ENCODE measurements at places on chromosomes 2 and 18.

DNA sequence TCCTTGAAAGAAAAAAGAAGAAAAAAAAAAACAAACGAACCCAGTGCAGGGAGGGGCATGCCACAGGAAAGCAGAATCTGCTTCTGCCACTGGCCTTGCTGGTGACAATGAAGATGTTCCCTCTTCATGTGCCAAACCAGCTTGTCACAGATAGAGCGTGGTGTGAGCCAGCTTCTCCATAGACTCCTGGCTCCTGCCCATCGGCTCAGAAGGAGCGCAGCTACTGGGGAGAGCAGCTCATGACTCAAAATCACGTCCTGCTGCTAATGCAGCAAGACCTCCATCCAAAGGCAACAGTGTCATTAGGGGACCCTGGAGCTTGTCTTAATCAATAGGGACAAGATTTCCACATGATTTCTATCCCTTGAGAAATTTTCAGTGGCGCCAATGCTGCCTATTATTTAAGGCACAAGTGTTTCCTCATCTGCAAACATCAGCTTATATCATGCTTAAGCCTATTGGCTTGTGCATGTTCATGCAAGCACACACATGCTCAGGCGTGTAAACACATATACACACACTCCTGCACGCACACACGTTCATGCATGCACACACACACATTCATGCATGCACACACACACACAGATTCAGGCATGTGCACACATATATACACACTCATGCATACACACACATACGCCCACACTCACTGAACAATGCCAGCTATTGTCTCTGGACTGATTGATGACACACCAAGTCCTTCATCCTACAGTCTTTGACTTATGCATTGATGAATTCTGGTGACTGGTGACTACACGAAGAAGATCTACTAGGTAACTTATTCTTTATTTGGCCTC is 682.0 kb upstream of the ID2 start:
- DNase-seq, result no peak

DNA sequence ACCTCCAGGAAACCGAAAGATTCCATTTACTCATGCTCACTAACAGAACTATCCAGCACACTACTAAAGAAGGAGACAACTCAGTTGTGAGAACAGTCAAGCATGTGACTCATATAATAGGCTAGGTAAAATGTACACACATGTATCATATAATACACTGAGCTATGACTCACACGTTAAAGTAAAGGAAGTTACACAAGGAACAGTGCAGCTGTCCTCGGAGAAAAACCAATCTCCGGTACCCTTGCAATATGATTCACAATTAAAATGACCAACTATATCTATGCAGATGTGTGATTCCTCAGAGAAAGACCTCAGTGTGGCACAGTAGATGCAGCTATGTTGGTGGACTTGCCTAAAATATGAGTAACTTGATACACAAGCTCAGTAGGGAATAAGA is 76.5 kb downstream of the STRN start:
- DNase-seq, result peak; percentile 97

DNA sequence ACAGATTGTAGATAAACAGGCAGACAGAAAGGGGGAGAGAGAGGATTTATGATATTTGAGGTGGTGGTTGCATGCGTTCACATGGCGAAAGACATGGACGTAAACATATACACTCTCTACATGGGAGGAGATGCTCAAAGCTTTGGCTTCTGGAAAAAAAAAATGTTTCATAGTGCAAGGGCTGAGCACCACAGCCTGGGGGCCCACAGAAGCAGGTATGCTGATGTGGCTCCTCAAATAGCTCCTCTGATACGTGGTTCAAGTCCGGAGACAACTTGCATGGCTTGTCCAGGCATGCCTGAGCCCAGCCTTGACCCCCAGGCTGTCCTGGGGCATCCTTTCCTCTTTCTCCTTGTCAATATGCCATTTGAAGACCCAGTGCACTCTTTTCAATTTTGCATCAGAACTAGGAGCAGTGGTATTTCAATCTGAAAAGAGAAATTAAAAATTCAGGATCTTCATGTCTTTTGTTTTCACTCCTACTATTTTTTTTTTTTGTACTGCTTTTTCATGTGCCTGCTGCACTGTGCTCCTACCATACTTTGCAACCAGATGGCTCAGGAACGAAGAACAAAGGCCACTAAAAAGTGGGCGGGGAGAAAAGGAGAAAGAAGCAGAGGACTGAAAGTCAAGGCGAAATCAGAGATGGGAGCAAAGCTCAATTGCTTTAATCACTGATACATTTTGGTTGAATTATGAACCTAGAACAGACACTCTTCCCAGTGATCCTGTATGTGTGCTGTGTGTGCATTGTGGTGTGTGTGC is 495.7 kb upstream of the TCF4 start:
- DNase-seq, result no peak

GRCh38 chr18:78406743-78407465 is 572.7 kb upstream of the SALL3 start:
- DNase-seq, result no peak

DNA sequence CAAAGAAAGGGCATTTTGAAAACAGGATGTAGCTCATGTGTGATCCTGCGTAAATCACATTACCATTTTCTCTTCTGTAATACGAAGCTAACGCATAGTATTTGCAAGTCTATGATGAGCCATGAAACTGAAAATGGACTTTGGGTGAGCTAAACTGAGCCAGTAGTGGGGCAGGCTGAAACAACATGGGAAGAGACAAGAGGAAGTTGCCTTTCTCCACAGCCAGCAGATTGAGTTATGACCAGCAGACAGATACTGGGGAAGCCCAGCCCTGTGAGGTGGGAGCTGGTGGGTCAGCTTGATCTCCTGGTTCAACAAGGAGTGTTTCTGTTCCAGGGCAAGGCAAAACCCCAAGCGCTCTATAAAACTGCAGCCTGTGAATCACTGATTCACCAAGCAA is 11.8 kb downstream of the CYRIA start:
- DNase-seq, result no peak

- DNase-seq, result peak; percentile 78
Observed at GRCh38 chr2:123513351-123513750, 511.7 kb upstream of the CNTNAP5 start.

- no peak for DNase-seq
Observed at GRCh38 chr2:101485856-101486255, 10.9 kb upstream of the RFX8 start.

DNA sequence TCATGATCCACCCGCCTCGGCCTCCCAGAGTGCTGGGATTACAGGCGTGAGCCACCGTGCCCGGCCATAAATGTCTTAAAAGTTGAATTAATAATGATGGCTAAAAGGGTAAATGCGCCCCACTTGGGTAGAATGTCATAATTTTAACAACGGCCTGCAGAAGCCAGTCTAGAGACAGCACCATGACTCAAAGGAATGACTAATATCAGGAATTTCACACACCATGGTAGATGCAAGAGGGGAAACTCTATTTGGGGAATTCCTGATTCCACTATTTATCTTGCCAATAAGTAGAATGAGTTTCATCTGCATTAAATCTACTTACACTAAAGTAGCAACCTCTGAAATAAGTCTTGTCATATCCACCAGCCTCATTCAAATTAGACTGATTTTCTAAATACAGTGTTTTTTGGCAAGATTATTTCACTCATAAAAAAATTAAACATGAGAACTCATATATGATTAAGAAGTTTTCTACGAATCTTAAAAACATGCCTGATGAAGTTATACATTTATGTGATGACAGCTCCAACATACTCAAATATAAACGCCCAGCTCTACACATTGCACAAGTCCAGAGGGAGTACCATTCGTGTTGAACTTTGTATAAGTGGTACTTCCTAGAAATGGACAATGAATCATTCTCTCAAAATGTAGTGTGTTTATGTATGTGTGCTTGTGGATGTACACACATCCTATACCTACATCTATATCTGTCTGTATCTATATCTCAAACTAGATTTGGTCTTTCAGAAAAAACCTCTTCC is 309.7 kb downstream of the IRS1 start:
- DNase-seq, result peak; percentile 85

DNA sequence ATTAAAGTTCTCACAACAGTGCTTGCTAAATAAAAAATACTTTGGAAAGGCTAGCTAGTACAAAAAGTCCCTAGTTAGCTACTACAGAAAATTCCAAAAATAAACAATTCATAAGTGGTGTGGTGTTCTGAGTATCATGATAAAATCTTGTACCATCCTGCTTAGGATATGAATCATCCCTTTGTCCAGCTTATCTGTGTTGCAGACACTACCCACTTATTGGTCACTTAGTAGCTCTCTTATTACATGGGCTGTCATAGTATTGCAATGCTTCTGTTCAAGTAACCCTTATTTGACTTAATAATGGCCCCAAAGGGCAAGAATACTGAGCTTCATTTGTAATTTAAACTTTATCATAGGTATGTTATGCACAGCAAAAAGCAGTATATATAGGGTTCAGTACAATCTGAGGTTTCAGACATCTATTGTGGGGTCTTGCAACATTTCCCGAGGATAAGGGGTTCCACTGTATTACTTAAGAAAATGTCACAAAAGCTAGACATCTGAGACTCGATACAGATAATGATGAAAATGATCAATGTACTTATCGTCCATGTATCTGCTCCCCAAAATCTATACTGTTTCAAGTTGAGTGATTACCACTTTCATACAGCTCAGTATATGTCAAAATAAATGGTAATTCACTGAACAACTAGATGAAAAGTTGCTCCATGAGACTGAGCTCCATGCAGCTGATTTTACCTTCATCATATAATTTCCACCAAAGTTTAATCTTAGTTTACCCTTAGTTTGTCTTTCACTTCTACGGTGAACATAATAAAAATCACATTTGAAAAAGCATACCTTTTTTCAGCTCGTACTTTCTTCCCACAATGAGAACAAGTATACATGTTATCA is 93.8 kb downstream of the C2orf74 start:
- DNase-seq, result peak; percentile 60

- DNase-seq, result no peak
Observed at GRCh38 chr2:25312958-25313710, 28.6 kb downstream of the DNMT3A start.

- DNase-seq, result no peak
Observed at GRCh38 chr2:146240391-146240790, 1604.4 kb upstream of the ACVR2A start.

DNA sequence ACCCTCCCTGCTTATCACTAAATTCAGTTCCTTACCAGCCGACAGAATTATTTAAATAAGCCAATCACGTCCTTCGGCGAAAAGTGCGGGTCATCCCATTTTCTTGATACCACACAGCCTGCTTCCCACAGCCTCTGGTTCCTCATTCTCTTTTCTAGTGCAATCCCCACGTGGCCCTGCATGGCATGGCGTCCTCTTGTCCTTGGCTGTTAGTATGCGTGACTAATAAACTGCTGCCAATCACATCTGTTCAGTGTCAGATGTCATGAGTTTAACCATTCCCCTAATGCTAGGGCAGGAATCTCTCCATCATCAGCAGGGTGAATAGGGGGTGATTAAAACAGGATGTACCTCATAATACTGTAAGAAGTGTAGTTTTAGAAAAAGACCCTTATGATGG is 62.8 kb upstream of the TSPYL6 start:
- no peak for DNase-seq

DNA sequence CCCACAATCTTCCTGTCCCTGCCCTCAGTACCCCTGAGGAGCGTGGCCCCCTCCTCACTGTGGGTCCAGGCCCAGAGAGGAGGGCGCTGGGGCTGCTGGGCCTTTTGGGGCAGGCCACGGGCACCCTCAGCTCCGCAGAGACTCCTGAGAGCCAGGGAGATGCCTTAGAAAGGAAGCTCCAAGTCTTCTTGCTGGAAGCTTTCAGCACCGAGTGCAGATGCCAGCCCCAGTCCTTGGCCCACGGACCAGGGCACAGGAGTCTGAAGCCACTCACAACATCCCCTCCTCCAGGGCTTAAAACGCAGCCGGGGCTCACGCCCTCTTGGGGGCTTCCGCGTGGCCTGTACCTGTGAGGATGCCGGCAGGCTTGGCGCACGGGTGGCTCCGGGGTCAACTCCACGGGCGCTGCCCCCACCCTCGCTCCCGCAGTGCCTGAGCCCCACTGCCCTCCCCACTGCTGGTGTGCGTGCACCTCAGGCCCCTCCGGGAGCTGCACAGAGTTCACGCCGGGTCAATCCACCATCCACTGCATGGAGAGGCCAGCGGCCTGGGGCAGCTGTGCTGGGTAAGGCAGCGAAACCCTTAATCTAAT is 72.1 kb upstream of the CTDP1 start:
- no peak for DNase-seq

GRCh38 chr2:241108271-241109209 is 6.5 kb upstream of the MTERF4 start:
- DNase-seq, result no peak

DNA sequence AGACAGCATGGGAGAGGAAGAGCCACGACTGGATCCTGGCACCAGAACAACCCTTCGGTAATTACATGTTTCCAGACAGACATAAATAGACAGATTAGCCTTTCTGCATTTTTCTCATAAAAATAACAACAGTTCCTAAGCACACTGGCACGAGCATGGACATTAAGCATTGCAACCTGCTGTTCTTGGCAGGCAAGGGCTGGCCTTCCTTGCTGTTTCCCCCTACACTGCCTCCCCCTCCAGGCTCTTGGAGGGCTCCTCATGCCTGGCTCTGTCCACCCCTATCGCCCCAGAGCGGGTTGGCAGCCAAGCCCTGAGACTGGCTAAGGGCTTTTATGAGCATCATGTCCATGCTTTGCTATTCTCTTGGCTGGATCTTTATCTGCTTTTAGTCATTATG is 89.6 kb downstream of the TTC32 start:
- DNase-seq, result no peak

- DNase-seq, result no peak
Observed at GRCh38 chr2:157336137-157337010, 10.8 kb upstream of the ERMN start.

GRCh38 chr2:25617948-25618646 is 55.3 kb downstream of the DTNB start:
- DNase-seq, result no peak

DNA sequence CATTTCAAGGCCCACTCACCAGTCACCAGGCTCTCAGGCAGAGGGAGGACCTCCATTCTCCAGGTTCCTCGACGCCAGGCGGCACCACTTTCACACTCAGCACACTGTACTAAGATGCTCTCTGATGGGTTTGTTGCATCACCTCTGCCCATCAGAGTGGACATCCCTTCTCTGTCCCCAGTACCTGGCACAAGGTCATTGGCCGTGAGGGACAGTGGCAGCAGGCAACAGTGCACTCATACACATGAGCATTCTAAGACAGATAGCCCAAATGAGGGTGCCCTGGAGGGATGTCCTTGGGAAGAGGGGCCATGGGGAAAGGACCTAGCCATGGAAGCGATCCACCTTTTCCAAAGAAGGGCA is 3.0 kb upstream of the ADRA2B start:
- DNase-seq, result no peak

DNA sequence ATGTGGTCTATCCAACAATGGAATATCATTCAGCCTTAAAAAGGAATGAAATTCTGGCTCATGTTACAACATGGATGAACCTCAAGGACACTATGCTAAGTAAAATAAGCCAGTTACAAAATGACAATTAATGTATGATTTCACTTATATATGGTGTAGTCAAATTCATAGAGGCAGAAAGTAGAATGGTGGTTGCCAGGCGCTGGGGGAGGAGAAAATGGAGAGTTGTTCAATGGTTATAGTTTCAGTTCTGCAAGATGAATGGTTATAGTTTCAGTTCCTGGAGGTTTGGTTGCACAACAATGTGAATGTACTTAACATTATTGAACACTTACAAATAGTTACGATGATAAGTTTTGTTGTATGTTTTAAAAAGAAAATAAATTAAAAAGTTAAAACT is 79.2 kb upstream of the IL1R2 start:
- no peak for DNase-seq
